ENCODE measurements at places on chromosomes 3 and 15.

DNA sequence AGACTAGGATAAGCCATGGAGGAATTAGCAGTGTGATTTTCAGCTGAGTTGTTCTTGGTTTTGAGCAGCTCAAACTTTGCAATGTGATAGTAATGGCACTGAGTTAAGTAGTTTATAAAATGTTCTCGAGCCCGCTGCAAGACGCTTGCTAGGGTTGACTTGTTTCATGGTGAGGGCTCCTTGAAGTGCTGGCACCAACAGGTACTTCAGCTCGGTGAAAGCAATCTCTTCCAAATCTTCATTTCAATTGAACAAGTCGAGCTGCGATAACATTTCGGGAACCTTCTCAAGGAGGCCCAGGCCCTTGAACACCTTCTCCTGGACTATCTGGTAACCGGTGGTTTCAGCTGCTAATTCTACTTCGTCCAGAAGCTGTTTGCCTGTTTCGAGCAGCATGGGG, 50.8 kb upstream of the DYNC1LI1 start:
- DNase-seq, result no peak

DNA sequence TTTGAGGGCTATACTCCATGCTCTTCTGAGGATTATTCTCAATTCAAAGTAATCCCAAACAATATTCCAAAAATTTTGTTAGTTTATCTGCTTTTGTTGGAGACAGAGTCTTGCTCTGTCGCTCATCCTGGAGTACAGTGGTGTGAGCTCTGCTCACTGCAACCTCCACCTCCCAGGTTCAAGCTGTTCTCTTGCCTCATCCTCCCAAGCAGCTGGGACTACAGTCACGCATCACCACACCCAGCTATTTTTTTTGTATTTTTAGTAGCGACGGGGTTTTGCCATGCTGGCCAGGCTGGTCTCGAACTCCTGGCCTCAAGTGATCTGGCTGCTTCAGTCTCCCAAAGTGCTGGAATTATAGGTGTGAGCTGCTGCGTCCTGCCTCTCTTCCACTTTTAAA, 39.1 kb downstream of the MEF2A start:
- DNase-seq, result no peak

- DNase-seq, result no peak
Measured at GRCh38 chr3:18216996-18217395, 208.1 kb downstream of the SATB1 start.

DNA sequence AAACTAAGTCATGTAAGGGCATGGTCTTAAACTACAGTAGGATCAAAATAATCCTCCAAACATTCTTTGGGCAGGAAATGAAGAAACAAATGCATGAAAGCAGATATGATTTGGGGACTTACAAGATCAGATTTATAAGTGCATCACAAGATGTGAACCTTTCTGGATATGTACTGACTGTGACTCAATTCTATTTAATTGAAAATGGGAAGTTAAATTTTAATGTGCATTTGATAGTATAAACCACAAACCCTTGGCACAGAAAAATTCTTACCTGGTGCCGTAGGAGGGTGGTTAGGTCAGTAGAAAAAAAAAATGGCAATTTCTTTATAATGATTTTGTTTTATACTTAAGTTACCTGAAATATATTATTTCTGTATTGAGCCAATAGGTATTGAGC, 262.5 kb upstream of the TGFBR2 start:
- DNase-seq, result no peak

- DNase-seq, result no peak
Measured at GRCh38 chr3:148078658-148079057, 619.0 kb upstream of the AGTR1 start.

Data from CD4-positive, alpha-beta T cell treated with Interleukin-15 for 4 hours (primary cell).